ENCODE measurements at places on chromosomes 6 and 20.

GRCh38 chr6:116514111-116514510, 2.7 kb downstream of the CALHM5 start:
- DNase-seq: no peak

GRCh38 chr20:61127311-61128039, 124.6 kb upstream of the CDH4 start:
- DNase-seq: no peak

GRCh38 chr6:36327226-36327918, 9.3 kb downstream of the BNIP5 start:
- no peak for DNase-seq

DNA sequence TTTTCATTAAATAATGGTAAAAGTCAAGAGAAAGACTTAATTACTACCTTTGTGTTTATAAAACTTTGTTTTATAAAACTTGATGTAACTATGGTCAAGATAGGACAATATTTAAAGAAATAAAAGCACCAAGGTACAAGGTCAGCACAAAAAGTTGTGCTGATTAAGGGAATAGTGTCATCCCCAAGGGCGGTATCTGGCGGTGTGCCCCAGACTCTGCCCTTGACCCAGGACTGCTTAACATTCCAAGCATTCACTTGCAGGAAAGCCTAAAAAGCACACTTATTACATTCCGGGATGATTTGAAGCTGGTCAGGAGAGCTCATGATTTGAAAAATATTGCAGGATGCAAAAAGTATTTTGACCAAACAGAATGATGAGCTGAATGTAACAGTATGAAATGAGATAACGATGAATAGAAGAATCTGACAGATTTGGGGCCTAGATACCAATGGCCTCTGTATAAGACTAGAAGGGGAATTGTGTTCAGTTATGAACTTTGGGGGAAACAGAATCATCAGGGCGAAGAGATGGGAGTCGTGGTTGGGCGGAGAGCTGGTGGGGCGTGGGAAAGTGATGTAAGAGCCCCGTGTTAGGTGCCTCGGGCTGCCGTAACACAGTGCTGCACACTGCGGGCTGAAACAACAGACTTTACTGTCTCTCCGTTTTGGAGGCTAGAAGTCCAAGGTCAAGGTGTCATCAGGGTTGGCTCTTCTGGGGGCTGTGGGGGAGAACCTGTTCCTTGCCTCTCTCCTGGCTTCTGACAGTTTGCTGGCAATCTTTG, 77.2 kb downstream of the CDC5L start:
- DNase-seq: no peak

DNA sequence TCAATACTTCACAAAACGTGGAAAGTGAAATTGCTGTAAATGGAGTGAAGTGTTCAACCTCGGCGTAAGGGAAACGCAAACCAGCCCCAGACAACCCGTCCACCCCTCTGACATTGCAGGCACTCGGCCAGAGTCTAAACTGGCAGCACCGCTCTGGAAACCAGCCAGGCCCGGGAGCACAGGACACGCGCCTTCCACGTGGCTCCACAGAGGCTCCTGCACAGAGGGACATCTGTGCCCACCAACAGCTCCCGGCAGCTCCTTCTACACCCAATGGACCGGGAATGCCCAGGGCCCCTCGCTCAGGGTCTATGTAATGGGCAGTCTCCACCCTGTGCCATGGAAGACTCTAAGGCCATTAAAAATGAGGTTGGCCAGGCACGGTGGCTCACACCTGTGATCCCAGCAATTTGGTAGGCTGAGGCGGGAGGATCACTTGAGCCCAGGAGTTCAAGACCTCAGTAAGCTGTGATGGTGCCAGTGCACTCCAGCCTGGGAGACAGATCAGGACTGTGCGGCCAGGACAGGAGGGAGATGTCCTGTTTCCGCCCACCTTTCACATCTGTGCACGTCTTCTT, 3.4 kb upstream of the HELZ2 start:
- DNase-seq: no peak

DNA sequence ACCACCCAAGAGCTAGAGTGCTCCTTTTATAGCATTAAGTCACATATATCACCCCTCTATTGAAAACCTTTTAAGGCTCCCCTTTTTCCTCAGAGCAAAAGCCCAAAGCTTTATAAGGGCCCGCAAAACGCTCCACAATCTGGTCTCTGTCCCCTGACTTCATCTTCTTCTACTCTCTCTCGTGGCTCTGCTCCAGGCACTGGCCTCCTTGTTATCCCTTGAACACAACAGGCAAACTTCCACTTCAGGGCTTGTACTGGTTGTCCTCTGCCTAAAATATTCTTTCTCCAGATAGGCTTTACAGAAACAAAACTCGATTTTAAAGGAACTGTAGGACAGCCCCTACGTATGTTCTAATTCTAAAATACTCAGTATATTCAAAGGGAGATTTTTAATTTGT, 44.0 kb upstream of the SPDEF start:
- DNase-seq: no peak

DNA sequence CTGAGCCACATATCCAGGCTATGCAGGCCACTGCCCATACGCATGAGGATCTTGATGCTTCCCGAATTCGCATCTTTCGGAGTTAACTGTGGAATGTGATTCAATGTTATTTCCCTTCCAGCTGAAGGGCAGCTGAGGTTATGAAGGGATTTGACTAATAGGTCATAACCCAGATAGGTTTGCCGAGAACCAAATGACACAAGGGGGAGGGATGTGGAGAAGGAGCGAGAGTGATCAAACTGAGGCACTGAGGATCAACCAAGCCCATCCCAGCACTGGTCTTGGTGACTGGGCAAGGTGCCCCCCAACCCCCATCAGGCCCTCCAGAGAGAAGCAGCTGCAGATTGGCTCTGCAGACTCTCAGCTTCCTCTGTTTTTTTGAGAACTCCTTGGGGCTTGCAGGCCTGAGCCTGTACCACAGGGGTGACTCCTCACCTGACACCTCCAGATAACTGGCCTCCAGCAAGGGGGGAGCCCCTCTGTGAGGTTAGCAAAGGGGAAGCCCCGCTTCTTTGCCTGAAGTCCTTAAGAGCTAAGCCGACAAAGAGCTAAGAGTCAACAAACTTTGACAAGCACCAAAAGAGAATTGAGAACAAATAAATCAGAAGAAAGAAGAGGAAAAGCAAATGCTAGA, 185.9 kb downstream of the PDE7B start:
- DNase-seq: no peak

DNA sequence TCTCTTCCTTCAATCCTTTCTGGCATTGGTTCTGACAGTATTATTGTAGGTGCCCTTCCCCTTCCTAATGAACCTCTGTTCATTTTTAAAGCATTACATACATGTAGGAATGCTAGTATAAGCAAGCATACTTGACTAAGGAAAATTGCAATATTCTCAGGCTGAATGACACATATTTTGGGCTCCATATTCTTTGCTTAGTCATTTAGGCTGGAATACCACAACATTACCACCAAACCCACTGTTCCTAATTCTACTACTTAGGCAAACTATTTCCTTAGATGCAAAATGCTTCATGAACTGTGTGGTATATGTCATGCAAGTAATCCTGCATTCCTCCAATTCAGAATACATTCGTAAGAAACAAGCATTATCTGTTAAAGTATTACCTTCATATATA, 113.9 kb downstream of the PRDM1 start:
- DNase-seq: no peak

- DNase-seq: no peak
Measured at GRCh38 chr6:1832844-1833787, 223.4 kb downstream of the FOXC1 start.

DNA sequence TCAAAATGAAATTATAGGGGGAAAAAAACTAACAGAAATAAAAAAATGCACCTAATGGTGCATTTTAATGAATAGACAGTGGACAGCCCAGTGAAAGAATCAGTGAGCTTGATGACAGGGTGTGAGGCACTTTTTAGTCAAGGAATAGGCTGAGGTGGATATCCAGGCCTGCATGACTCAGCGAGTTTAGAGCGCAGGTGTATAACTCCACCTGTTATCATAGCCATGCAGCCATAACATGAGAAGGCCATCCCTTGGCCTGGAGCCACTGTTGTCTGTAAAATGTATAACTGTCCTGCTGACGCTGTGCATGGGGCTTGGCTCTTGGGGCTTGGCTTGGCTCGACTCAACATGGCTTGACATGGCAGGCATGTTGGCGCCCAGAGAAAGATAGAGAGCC, 331.5 kb upstream of the NOX3 start:
- DNase-seq: no peak

DNA sequence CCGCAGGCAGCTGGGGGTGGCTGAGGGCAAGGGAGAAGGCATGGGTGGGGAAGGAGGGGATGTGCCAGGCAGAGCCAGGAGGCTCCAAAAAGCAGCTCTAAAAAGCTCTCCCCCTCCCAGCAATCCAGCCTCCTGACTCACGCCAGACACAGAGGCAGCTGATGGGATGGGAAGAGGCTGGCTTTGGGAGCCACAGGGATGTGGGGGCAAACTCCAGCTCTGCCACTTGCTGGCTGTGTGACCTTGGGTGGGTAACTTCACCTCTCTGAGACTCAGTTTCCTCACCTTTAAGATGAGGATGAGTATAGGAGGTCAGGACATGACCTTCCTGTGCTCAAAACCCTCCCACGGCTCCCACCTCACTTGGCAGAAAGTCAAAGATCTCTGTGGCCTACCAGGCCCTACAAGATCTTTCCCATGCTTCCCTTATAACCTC, 148.9 kb downstream of the CEBPB start:
- no peak for DNase-seq

DNA sequence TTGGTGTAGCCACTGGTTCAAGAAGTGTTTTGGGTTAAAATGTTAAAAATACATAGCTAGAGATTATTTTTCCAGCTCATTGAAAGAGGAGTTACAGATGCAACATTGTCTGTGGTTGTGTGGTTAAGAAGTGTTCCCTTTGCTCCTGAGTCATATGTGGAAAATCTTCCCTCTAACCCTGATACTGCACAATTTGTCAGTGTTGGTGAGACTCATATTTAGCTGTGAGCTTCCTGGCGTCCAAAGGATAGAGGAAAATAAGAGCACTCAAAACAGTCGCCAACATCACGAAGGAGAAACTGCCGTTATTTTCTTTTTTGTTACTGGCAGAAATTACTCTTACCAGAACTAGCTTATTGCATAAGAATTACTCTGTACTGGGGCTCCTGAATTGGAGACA, 250.4 kb downstream of the CDH4 start:
- DNase-seq: no peak

- DNase-seq: no peak
Measured at GRCh38 chr20:10853176-10853575, 179.4 kb upstream of the JAG1 start.

GRCh38 chr6:14706378-14706929, 539.4 kb upstream of the JARID2 start:
- no peak for DNase-seq

DNA sequence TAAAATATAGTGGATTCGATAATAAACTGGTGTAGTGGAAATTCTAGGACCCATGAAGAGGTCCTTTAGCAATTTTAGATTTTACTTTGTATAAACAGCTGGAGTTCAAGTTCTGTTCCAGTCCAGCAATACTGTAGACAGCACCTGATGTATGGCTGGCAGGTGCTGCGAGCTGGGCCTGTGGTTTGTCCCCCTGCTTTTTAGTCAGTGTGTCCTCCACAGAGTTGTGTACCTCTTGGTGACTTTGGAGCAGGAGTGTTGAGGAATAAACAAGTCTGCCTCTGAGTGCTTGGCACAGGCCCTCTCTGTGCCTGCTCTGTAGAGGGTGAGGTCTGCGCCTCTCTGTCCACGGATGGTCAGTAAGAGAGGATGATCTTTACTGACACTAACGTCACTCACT, 13.8 kb downstream of the STX16 start:
- no peak for DNase-seq

DNA sequence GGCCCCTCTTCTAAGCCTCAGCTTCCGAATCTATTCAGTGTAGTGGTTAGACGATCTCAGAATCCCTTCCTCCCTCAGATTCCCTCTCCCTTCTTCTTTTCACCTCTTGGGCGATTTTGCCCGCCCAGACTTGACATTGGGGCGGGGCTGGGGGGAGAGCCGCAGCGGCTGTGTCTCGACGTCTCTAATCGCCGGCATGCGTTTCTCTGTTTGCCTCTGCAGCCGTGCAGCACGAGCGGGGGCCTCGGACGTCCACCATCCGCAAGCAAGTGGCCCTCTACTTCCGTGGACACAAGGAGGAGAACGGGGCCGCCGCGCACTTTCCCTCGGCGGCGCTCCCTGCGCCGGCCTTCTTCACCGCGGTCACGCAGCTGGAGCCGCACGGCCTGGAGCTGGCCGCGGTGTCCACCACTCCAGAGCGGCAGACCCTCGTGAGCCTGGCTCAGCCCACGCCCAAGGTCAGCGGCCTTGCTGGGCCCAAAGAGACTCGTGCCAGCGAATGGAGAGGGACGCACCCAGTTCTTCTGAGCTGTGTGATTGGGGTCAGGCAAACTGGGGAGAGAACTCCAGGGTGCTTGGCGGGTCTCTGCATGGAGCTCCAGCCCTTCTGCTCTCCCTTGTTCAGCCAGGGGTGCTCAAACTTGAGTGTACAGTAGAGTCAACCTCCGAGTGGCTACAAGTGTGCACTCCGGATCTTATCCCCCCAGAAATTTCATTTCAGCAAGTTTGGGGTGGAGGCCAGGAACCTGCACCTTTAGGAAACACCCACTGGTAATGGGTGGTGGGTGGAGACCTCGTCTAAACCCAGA, 10.7 kb downstream of the NR2E1 start:
- DNase-seq: no peak

All from GM19239 (cell line).